Epithelial cell of proximal tubule (primary cell): ENCODE measurements at places on chromosomes 12 and 14. TPM values are rescaled to one million over a fixed set of nuclear protein-coding genes. Genes with fewer than 3 reads are reported as not detected.

- DNase-seq, result no peak
These were observed 106.0 kb upstream of the TMTC1 start for GRCh38 chr12:29889737-29890136.

DNA sequence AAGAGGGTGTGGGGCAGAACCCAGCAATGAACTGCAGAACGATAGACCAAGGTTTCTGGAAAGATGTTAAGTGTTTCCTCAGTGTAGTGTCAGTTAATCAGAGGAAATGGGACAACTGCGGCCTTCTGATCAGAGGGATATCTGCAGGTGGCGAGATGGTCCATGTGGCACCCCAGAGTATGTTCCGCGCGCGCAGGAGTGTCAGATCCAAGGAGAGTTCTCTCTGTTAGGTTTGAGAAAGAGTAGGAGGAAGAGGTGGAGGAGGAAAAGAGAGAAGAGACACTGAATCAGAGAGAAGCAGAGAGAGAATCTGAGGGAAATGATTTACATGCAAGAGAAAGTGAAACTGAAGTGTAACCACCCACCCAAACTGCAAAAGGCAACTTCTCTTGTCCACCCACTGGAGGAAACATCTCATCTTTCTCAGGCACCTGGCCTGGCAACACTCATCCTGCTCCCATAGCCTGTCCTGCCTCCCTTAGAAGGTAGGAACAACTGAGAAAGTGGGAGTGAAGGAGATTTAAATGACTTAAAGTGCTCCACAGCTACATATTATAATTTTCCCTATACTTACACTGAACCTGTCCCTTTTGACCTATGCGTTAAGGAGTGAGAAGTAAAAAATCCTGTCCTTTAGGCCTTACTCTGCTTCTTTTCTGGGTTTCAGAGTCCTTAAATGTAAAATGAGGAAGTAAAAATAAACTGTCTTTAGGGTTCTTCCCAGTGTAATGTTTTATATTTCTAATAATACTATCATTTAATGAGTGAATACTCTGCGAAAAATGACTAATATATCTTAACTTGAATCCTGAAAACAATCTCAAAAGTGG, 6.8 kb upstream of the TESPA1 start:
- DNase-seq, result no peak

- no peak for DNase-seq
These were observed 16.8 kb downstream of the ADAM21 start for GRCh38 chr14:70468731-70469130.

DNA sequence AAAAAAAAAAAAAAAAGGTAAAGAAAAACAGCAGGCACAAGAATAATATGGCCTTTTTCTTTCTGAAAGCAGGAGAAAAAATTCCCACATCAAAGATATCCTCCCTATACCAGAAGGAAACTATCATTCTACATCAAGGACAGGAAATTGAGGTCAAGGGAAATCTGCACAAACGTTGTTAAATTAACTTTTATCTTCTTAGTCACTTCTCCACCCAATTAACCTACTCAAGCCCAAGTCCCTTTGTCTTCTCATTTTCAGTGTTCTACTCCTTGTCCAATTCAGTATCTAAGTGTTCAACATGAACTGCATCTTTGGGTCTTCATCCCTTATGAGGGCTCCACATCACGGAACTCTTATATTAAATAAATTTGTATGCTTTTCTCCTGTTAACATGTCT, 15.7 kb downstream of the NDUFA12 start:
- DNase-seq, result no peak

Gene TAC3
- not detected in 2 replicates for total RNA-seq

GRCh38 chr12:23564451-23565152, 384.9 kb downstream of the SOX5 start:
- no peak for DNase-seq

GRCh38 chr12:43921666-43922337, 85.9 kb downstream of the TMEM117 start:
- peak; percentile 9 for DNase-seq

Gene KRT85
- total RNA-seq, result not detected in 2 replicates

Gene PROX2
- not detected in 2 replicates for total RNA-seq

Gene NEUROD4
- total RNA-seq, result not detected in 2 replicates

GRCh38 chr14:102731101-102731870, 46.0 kb upstream of the TRAF3 start:
- no peak for DNase-seq

GRCh38 chr12:116318576-116319232, 41.2 kb upstream of the MED13L start:
- no peak for DNase-seq

DNA sequence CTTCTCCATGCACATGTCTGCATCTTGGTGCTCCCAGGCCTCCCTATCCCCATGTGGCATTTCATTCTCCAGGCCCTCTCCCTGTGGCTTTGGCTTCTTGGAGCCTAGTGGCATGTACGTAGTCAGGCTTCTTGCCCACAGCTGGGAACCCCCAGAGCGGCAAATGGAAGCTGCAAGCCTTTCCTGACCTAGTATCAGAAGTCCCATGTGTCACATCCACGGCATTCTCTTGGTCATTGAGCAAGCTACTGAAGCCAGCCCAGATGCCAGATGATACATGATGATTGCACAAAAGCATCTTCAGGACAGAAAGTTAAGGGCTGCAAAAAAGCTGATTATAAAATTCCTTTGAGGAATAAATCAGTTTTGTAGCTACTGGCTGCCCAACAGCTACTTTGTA, 154.9 kb downstream of the PELI2 start:
- DNase-seq, result no peak

- DNase-seq, result no peak
These were observed 27.4 kb downstream of the NELL2 start for GRCh38 chr12:44848703-44849085.

- no peak for DNase-seq
These were observed 58.8 kb upstream of the ISM2 start for GRCh38 chr14:77557391-77557790.

DNA sequence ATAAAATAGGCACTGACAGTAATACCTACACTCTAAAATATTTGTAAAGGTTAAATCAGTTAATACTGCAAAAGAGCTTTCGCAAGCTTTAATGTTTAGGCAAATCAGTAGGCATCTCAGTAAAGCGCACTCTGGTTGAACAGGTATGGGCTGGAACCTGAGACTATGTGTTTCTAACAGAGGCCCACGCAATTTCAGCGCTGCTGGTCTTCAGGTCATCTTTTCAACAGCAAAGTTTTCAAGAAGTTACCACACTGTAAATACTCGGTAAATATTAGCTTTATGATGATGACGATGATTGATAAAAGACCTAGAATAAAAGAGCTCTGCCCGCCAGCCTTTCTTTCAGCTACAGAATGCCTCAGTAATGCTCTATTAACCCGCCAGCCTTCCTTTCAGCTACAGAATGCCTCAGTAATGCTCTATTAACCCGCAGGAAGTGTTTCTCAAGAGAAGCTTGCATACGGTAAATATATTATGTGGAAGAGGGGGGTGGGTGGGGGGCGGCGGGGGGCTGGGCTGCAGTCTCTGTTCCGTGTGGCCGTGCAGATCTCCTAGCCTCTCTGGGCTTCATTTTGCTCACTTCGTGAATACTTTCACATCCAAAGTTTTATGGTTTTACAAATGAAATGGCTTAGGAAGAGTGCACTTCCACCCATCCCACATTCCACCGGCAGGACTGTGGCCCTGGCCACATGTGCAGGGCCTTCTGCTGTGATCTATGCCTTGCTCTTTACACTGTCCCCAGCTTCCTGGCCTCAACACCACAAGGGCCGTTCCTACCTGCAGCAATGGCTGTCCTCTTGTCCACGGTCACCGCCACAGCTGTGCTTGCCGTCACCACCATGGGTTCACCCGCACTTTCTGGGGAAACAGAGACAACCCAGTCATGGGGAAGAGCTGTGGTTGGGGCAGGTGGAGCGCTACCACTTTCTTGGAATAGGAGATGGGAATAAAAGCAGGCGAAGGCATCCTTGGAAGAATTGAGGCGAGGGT, 19.9 kb downstream of the LRTM2 start:
- no peak for DNase-seq

GRCh38 chr12:28063355-28063880, 90.9 kb upstream of the PTHLH start:
- DNase-seq, result no peak

DNA sequence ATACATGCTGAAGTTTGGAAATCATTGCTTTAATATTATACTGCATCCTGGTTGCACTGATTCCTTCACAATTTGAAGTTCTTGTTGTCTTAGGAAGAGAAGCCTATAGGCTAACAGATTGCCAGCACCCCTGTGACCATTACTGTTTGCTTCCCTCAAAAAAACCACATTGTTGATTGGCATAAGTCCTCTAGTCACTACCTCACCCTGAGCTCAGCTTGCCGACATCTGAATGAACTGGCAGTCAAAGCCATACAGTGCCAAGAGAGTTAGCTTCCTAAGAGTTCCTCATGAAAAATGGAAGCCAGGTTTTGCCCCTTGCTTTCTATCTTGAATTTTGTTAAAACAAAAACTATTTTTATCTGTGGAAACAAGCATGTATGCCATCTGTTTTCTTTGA, 276.1 kb downstream of the SYT1 start:
- no peak for DNase-seq

- peak; percentile 90 for DNase-seq
These were observed 30.6 kb upstream of the TSPAN9 start for GRCh38 chr12:3046441-3047200.

- DNase-seq, result no peak
These were observed 64.4 kb upstream of the NCOR2 start for GRCh38 chr12:124631681-124632256.

GRCh38 chr12:2341051-2341751, 288.4 kb downstream of the CACNA1C start:
- DNase-seq, result no peak

GRCh38 chr14:44163946-44164345, 343.1 kb downstream of the FSCB start:
- no peak for DNase-seq

DNA sequence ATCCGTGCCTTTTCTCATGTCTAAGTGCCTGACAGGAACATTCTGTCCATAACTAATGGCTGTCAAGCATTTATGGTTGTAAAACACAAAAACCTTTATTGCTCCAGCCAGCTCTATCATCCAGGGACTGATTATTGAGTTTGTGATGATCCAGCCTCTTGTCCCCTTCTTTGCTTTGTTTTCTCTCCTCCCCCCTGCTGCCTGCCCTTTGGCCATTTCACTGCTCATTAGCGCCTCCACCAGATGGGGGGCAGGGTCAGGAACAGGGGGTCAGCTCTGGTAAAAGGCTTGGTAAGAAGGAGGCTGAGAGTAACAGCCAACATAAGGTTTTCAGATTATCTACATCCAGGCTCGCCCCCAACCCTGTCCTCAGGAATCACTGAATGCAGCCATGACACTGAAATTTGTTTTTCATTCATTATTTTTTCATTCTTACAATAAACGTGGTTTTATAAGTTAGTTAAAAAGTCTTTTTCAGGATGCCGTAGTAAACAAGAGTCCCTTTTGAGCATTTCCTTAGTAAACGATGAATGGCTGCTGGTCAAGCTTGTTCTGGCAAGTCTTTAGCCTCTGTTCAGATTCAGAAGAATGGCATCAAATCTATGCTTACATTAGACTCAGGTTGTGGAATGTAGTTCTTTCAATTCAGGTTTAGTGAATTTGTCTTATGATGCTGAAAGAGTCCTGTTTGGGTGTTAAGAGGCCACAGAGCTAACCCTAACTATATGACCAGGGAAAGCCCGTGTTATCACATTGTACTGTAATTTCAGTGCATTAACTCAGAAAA, 21.7 kb downstream of the HMGA2 start:
- no peak for DNase-seq

Gene TMEM119
- total RNA-seq, result 0.06 TPM in 1 of 2 replicates, not detected in the other

DNA sequence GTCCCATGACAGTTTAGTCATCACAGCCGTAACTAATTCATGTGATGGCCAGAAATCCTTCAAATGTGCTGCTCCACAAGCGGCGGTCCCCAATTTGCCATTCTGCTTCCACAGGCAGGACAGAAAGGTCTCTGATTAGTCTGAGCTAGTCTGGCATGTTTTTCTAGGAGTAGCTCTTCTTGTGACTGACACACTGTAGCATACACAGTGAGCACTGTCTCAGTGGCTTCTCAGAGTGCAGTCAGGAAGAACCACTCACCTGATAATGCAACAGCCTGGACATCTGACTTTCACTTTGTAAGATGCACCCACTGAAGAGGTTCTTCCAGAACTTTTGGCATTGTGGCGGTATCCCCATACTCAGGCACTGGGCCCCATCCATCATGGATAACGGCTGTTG, 1266.2 kb downstream of the TMEM121 start:
- DNase-seq, result no peak

Gene RNASE2
- not detected in 2 replicates for total RNA-seq

Gene NAP1L1
- total RNA-seq, result 393 and 473 TPM in 2 replicates

Gene SLC25A29
- total RNA-seq, result 51.6 and 106 TPM in 2 replicates

GRCh38 chr12:93113317-93114006, 184.4 kb upstream of the EEA1 start:
- DNase-seq, result no peak

DNA sequence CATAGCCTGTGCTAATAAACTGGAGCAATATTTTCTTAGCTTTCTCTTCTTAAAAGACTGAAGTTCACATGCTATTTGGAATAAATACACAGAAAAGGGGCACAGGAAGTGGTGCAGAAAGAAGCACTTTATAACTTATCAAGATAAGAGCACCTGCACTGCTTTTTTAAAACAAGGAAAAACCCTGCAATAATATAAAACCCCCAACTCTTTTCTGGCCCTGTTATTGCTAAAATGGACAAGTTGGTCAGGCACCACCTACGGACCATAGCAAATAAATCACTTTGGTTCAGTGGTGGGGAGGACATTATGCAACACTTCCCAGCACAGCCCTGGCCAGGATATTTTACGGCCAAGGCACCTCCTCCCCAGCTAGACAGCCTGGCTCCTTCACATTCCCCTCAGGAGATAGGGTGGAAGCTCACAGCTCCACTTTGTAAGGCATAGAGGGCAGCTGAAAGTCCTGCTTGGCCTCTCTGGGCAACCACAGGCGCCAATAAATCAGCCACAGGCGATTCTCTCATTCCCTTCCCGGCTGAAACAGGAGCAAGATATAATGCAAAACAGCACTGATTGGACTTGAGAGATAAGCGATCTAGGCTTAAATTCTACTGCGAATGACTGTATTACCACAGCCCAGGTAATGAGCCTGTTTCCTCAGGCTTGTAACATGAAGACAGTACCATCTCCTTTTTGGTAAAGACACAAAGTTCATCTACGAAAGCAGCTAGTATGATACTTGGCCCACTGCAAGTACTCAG, 2.0 kb downstream of the ZBTB25 start:
- DNase-seq, result peak; percentile 58

DNA sequence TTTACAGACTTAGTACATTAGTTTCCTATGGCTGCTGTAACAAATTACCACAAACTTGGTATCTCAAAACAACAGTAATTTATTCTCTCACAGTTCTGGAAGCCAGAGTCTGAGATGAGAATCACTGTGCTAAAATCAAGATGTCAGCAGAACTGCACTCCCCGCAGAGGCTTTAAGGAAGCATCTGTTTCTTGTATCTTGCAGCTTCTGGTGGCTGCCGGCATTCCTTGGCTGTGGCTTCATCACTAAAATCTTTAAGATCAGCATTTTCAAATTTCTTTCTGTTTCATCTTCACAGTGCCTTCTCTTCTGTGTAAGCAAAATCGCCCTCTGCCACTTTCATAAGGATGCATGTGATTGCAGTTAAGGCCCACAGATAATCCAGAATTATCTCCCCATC, 9.4 kb downstream of the STON2 start:
- DNase-seq, result no peak

Gene PMEL
- 1.4 and 3.7 TPM in 2 replicates for total RNA-seq
